ENCODE measurements at places on chromosomes 11 and 22.

GRCh38 chr22:41575533-41575932, 14.1 kb downstream of the PMM1 start:
- no peak for DNase-seq

DNA sequence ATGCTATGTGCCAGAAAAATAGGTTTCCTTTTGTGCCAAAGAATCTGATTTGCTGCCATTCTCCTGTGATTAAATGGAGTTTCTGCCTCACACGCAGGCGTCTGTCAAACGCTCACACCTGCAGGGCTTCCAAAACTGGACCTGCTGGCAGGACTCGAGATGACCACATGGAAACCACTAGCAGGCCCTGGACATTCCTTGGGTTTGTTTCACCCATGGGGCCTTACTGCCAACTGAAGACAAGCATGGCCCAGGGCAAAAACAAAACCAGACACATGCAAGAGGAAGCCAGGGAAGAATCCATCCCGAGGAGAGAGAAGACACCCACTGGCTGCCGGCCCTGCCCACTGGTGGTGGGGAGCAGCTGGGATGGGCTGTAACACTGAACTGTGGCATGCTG, 55.9 kb upstream of the MN1 start:
- no peak for DNase-seq

GRCh38 chr11:19868281-19868821, 155.7 kb downstream of the NAV2 start:
- no peak for DNase-seq

- no peak for DNase-seq
Measured at GRCh38 chr11:79422866-79423265, 18.0 kb downstream of the TENM4 start.

GRCh38 chr11:123694551-123694950, 40.1 kb upstream of the SCN3B start:
- DNase-seq, result no peak

DNA sequence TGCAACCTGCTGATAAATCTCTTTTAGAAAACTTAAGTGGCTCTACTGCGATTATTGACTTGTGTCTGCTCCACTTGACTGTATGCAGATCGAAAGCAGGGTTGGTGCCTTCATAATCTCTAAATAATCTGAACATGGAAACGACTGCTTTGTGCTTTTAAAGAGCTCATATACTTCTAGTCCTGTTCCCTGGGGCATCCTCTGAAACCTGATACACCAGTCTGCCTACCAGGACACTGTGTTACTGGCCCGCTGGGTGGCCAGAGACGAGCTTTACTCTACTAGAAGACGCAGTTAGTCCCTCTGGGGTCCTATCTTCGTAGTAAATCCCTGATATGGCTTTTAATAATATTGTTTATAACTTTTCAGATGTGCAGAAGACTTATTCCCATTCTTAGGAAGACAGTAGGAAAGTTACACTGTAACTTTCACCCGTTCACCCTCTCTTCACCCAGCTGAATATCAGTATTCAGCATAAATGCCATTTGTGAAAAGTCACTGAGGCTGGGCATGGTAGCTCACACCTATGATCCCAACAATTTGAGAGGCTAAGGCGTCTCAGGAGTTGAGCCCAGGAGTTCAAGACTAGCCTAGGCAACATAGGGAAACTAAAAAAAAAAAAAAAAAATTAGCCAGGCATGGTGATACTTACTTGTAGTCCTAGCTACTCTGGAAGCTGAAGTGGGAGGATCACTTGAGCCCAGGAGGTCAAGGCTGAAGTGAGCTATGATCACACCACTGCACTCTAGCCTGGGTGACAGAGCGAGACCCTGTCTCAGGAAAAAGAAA, 9.0 kb upstream of the HTR3B start:
- DNase-seq, result no peak

DNA sequence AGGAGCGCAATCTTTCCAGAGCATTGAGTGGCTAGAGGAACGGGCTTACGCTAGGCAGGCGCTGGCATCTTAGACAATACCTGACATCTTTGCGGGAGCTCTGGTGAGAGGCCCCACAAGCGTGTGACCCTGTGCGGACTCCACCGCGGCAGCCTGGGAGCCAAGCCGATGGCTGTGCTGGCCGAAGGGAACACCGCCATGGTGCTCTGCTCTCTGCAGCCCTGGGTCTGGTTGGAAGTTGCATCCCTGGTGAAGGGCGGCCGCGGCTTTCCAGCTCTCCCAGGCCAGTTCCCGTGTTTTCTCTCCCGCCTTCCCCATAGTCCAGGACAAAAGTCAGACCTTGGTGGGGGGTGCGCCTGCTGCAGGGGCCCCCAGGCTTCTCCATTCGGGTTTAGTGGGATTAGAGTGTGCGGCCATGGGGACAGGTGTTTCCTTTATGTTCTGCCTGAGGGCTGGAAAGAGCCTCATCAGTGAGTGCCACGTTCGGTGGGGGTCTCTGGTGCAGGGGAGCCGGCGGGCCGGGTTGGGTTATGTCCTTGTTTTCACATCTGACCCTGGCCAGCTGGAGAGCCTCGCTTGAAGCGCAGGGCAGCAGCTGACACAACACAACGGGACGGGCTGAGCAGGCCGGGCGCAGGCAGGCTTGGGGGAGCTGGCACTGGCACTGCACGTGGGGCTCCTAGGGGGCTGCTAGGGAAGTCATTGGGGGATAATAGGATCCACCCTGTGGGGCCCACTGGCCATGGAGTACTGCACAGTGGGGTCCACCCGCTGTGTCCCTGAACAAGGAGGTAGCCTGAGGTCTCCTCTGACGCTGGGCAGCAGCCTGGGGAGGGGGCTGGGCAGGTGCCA, 94.8 kb downstream of the KCNQ1 start:
- DNase-seq, result no peak

Data from RCC 7860 (cell line).